ENCODE measurements at places on chromosomes 16 and 17. TPM values are rescaled to one million over a fixed set of nuclear protein-coding genes. Genes with fewer than 3 reads are reported as not detected.

The TSPOAP1 gene
- polyA plus RNA-seq: 125 TPM

The ATP2A3 gene
- not detected for polyA plus RNA-seq

The CLEC18C gene
- polyA plus RNA-seq: 1.3 TPM

The FLCN gene
- polyA plus RNA-seq: 33.3 TPM

The KRT39 gene
- not detected for polyA plus RNA-seq

The KIF19 gene
- not detected for polyA plus RNA-seq

The YPEL2 gene
- polyA plus RNA-seq: 17.0 TPM

The NPIPA3 gene
- polyA plus RNA-seq: 3.3 TPM

The HOXB13 gene
- not detected for polyA plus RNA-seq

The GUCY2D gene
- polyA plus RNA-seq: 0.07 TPM

The CEP295NL gene
- polyA plus RNA-seq: not detected

The KRT32 gene
- not detected for polyA plus RNA-seq

The UMOD gene
- polyA plus RNA-seq: not detected

The QRICH2 gene
- polyA plus RNA-seq: 26.5 TPM

The BRIP1 gene
- 0.47 TPM for polyA plus RNA-seq

The OR2C1 gene
- polyA plus RNA-seq: not detected

The CRHR1 gene
- 3.3 TPM for polyA plus RNA-seq

The NOL3 gene
- 17.0 TPM for polyA plus RNA-seq

The KIFC3 gene
- 33.2 TPM for polyA plus RNA-seq

The FOXF1 gene
- not detected for polyA plus RNA-seq

The MGAT5B gene
- 8.8 TPM for polyA plus RNA-seq

The NMRAL1 gene
- polyA plus RNA-seq: 10.0 TPM

The GLIS2 gene
- polyA plus RNA-seq: 2.6 TPM

The OR1A1 gene
- not detected for polyA plus RNA-seq

The KRTAP9-8 gene
- polyA plus RNA-seq: not detected

The ALOX15B gene
- polyA plus RNA-seq: not detected

The CX3CL1 gene
- polyA plus RNA-seq: 4.9 TPM

The HOXB9 gene
- not detected for polyA plus RNA-seq

The CACNG4 gene
- 32.9 TPM for polyA plus RNA-seq

The CHD9NB gene
- polyA plus RNA-seq: 0.17 TPM

The WFIKKN1 gene
- polyA plus RNA-seq: 1.1 TPM

The ZFP3 gene
- polyA plus RNA-seq: 0.05 TPM

Measured in neural cell (in vitro differentiated cells).